ENCODE measurements at places on chromosomes 16 and 17.
A peak's percentile ranks its signal among the peaks of the same experiment; 100 is the strongest.

GRCh38 chr17:1160591-1161390, 19.0 kb downstream of the ABR start:
- no peak for DNase-seq

DNA sequence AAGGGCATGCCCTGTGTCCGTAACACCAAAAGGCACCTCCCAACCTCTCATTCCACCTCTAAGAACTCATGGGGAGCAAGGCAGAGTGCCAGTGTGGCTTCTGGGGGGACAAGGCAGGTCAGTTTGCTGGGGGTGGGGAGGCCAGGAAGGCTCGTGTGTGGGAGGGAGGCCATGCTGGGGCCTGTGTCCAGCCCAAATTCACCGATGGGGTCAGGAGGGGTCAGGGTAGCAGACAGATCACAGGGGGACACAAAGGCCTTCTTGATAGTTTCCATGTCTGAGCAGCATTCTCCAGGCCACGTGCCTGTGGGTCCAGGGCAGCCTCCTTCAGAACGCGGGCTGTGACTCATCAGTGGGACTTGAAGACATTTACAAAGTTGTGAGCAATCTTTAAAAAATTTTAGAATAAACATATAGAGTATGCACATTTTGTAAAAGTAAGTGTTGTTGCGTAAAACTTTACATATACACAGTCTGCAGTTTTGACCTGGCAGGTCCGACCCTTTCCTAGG, 20.9 kb downstream of the SPACA3 start:
- DNase-seq, result no peak

DNA sequence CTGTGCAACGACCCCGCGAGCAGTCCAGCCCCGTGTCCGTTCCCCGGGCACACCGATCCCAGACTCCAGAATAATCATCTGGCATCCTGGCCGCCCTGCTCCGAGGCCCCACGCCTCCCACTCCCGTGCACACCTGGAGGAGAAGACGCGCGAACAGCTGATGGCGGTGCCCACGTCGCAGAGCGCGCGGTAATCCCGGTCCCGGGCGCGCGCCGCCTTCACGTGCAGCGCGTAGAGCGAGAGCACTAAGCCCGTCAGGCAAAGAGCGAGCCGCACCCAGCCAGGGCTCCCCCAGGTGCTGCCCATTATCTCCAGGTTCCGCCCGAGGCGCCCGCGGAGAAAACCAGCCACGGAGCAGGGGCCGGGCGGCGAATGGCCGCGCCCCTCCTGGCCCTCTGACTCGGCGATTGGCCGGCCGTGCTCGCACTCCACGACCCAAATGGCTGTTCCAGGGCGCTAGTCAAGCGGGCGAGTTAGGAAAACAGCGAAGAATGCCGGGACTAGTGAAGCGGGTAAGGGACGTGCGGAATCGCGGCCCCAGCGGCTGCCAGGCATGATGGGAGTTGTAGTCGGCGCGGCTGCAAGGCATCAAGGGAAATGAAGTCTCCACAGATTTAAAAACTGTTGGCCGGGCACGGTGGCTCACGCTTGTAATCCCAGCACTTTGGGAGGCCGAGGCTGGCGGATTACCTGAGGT, at the start of gene VKORC1:
TSS of gene VKORC1 (minus strand) at position 374 of the 697 bp plus-strand sequence. CDS start at position 306, 68 bp downstream.
- peak; percentile 94 for DNase-seq

- no peak for DNase-seq
Measured at GRCh38 chr17:149897-150584, 12.7 kb downstream of the SCGB1C2 start.

DNA sequence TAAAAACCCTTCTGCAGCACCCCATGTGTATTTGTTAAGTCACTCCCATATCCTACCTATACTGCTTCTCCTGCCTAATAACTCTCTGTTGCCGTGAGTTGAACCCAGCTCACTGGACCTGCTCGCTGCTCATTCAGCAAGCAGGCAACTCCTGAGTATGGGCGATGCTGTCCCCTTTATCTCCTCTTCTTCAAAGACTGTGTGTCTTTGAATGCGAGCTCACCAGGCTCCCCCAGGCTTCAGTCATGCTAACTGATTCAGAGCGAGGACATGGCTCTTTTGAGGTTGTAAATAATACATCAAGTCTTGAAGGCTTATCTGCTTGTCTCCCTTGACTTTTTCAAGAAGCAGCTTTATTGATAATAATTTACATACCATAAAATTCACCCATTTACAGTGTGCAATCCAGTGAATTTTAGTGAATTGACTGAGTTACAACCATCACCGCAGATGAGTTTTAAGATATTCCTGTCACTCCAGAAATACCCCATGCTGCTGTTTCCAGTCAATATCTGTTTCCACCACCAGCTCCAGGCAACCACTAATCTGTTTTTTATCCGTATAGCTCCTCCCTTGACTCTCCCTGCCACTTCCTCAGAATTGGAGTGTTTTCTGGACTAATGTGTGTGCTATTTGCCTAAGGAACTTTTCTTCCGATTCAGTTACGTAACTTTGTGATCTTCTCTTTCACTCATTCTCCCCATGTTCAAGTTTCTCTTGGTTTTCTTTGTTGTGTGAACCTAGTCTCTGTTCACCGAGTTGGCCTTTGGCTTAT, 132.2 kb downstream of the SPECC1 start:
- no peak for DNase-seq

DNA sequence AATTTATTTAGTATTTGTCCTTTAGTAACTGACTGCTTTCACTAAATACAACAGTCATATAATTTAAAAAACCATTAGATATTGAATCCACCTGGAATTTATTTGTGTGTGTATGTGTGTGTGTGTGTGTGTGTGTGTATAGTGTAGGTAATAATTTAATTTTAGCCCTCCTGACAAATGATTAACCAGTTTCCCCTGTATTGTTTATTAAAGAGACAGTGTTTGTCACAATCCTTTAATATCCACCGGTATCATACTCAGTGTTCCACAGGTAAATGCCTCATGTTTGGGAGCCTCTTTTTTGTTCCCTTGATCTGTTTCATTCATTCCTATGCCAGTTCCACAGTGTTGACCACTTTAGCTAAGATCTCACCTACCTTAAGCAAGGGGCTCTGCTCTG, 134.6 kb upstream of the IRX3 start:
- DNase-seq, result no peak

- no peak for DNase-seq
Measured at GRCh38 chr17:41561554-41561953, 10.3 kb downstream of the KRT9 start.

- no peak for DNase-seq
Measured at GRCh38 chr16:48354877-48355855, 30.0 kb downstream of the SIAH1 start.

DNA sequence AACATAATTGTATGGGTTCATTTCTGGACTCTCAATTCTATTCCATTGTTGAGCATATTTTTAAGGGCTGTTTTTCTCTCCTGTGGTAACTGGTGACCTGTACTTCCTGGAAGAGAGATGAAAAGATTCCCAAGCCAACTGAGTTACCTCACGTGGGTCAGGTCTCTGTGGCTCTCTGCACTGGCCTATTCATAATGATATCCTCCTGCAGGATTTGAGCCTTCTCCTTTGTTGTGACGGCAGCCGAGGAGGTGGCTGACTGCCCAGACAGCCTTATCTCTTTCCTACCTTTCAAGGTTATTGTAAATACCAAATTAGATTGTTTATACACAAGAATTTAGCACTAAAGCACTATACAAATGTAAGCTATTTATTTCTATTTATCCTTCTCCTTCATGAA, 2.7 kb upstream of the ACE start:
- no peak for DNase-seq

GRCh38 chr16:66036793-66037715, 329.4 kb upstream of the CDH5 start:
- no peak for DNase-seq

- no peak for DNase-seq
Measured at GRCh38 chr17:49157784-49158183, 25.2 kb downstream of the B4GALNT2 start.

GRCh38 chr17:10046786-10047785, 142.0 kb upstream of the RCVRN start:
- DNase-seq, result peak; percentile 47

DNA sequence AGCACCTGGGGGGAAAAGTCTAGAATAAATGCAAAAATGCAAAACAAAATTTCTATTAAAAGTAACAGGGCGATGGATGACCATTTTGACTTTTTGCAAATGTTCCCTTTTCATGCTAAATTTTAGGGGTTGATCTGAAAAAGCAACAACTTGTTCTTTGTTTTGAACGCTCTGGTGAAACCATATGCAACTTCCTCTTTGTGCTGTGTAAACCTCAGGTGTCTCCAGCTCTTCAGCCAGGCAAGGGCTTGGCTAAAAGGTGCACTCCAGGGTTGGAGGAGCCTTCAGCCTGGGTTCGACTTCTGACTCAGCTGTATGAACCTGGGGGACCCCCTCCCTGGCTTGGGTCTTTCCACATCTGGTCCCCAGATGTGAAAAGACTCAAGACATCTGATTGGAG, 9.5 kb downstream of the IRF8 start:
- DNase-seq, result no peak

DNA sequence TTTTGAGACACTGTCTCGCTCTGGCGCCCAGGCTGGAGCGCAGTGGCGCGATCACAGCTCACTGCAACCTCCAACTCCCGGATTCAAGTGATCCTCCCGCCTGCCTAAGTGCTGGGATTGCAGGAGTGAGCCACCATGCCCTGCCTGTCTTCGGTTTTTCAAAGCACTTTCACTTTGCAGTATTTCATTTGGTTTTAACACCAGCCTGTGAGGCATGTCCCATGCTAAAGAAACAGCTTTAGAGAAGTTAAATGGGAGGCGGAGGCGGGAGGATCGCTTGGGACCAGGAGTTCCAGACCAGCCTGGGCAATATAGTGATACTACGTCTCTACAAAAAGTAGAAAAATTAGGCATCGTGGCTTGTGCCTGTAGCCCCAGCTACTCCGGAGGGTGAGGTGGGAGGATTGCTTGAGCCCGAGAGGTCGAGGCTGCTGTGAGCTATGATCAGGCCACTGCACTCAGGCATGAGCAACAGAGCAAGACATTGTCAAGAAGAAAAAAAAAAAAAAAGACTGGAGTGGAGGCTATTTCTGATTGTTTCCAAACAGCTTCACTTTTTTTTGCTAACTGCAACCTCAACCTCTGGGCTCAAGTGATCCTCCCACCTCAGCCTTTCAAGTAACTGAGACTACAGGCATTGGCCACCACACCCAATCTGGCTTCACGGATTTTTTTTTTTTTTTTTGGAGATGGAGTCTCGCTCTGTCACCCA, 1.3 kb downstream of the METTL23 start:
- peak; percentile 25 for DNase-seq

- peak; percentile 87 for DNase-seq
Measured at GRCh38 chr16:11349599-11350276, 4.5 kb downstream of the RMI2 start.

DNA sequence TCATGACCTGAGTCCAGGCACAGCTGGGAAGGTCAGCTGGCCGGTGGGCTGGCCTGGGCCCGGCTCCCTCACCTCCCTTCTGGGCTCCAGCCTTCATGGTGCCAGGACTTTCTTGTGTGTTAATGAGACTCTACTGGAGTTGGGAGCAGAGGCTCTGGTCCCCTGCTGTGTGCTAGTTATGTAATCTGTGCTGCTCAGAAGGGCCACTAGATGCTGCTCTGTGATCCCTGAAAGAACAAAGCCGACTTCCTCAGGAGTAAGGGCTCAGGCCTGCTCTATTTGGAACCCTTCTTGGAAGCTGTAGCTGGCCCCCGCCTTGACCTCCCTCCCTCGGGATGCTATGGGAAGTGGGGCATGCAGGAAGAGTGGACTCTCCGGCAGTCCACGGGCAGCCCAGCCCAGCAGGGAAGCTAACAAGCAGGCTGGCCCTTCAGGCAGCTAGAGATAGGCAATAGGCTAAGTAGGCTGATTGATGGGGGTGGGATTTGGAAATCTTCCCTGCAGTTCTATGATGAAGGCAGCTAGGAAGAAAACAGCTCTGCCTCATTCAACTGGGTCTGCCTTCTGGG, 3.3 kb upstream of the CDK5R1 start:
- DNase-seq, result peak; percentile 52

GRCh38 chr17:57178839-57179238, 77.5 kb upstream of the MSI2 start:
- DNase-seq, result no peak

DNA sequence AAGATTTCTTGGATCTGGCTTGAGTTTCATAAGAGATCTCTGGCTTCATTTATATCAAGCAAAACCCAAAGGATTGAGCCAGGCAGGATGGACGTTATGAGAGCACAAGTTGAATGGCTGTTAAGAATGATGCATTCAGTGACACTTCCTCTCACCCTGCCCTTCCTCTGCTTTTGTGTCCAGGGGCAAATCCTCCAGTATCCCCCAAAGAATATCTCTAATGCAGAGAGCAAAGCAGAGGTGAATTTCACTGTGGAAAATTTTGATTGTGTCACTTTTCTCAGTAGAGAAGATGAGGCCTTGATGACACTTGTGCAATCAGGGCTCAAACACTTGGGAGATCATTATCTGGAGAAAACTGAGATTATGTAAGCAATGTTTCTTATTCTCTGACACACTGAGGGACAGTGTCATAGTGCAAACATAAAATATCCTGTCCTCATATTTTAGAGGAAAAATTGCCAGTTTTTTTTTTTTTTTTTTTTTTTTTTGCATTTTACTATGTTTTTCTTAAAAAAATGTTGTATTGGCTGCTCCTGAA, 25.3 kb downstream of the MARCHF10 start:
- no peak for DNase-seq

GRCh38 chr16:87698676-87699199, 67.0 kb downstream of the KLHDC4 start:
- no peak for DNase-seq

DNA sequence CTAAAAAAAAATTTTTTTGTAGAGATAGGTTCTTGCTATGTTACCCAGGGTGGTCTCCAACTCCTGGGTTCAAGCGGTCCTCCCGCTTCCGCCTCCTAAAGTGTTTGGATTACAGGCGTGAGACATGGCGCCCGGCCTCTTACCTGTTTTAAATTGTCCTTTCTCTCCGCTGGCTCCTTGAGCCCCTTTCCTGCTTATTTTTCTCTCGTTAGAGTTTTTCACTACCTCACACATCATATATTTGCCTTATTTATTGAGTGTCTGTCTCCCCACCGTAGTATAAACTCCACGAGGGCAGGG, 760 bp upstream of the SEC14L5 start:
- DNase-seq, result no peak

GRCh38 chr17:66966298-66966697, 1.8 kb downstream of the CACNG4 start:
- no peak for DNase-seq

- DNase-seq, result no peak
Measured at GRCh38 chr17:66222798-66223350, 6.3 kb downstream of the APOH start.

GRCh38 chr16:81838794-81839193, 59.7 kb downstream of the PLCG2 start:
- peak; percentile 36 for DNase-seq
